Mucosa of descending colon (tissue), 3 donors: ENCODE measurements at places on chromosomes 2 and 18. TPM values are rescaled to one million over a fixed set of nuclear protein-coding genes. Genes with fewer than 3 reads are reported as not detected.

The DOK1 gene
- 16.5 TPM for total RNA-seq

The HEATR5B gene
- total RNA-seq = 18.1 TPM

The SEC11C gene
- 68.9 TPM for total RNA-seq

The TMEM17 gene
- total RNA-seq = 0.61 TPM

The POLR1A gene
- total RNA-seq = 22.8 TPM

The PLEKHH2 gene
- 25.6 TPM for total RNA-seq

The MYO5B gene
- 179 TPM for total RNA-seq
